CD4-positive, alpha-beta T cell treated with Interleukin-4 for 4 hours (primary cell): ENCODE measurements at places on chromosomes 6 and 20.

GRCh38 chr6:137473598-137473997 lies 20.6 kb downstream of the OLIG3 start:
- no peak for DNase-seq

- DNase-seq = peak; percentile 10
These were observed 56.3 kb upstream of the CD93 start for GRCh38 chr20:23142162-23143050.

DNA sequence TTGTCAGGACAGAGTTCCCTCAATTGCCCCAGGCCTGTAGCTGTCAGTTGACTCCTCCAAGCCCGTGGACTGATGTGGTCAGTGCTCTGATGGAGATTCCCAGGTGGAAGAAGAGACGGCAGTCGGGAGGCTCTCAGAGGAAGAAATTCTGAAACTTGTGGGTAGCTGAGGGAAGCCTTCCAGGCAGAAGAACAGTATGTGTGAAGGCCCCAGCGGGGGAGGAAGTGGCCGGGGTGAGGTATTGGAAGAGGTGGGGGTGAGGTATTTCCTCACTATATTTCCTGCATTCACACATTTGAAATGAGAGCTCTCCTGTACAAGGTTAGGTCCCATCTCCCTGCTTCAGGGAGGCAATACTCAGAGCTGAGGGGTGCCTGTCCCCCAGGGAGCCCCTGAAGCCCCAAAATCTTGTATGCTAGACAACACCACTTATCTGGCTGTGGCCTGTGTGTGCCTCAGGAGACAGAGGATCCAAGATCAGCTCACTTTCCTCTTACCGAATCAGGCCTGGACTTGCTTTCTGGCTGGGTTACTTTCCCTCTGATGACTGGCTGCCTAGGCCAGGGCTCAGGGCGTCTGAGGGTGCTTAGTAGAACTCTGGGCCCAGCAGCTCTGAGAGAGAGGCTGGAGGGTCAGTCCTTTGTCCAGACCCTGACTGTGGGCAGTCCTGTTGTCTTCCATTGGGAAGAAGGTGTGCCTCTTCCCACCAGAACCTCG lies 49.3 kb upstream of the MYL9 start:
- peak; percentile 65 for DNase-seq

DNA sequence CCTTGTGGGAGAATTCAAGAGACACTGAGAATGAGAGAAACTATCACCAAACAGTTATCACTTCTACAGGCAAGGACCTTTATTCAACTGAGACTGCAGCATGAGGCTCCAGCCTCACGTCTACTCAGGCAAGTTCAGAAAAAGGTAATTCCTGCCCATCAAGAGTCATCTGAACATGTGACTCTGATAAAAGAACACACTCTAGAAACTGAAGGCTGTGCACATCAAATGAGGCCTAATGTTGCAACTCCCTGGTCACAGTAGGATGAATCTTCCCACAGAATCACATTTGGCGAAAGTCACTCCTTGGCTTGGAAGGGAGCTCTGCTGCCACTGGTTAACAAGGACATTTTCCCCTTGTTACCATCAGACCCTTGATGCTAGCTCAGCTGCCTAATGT lies 71.2 kb upstream of the EMILIN3 start:
- DNase-seq = no peak

- no peak for DNase-seq
These were observed 32.8 kb downstream of the RAMACL start for GRCh38 chr6:166553563-166554271.

GRCh38 chr6:101458826-101459225 lies 65.3 kb downstream of the GRIK2 start:
- DNase-seq = no peak

- no peak for DNase-seq
These were observed 132.7 kb upstream of the SLC24A3 start for GRCh38 chr20:19079536-19080299.

DNA sequence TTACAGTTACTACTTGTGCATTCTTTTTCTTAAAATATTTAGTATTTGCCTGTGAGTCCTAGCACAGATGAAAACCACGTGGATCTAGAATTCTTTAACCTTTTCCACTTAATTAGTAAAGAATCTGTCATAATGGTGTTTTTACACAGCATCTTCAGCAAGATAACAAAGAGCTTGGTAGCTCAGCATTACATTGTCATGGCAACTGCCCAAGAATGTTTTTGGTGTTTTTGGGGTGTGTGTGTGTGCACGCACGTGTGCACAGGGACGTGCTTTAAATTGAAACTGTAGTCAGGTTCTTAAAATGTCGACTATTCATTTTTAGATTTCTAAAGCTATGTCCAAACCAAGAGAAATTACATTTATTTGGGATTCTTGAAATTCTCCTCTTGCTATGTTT lies 108.0 kb downstream of the FIG4 start:
- DNase-seq = no peak

GRCh38 chr6:151087861-151088598 lies 151.7 kb upstream of the AKAP12 start:
- no peak for DNase-seq

GRCh38 chr6:54106727-54107126 lies 4.5 kb upstream of the MLIP start:
- no peak for DNase-seq

- DNase-seq = no peak
These were observed 85.6 kb upstream of the KHDRBS2 start for GRCh38 chr6:62371453-62372210.

DNA sequence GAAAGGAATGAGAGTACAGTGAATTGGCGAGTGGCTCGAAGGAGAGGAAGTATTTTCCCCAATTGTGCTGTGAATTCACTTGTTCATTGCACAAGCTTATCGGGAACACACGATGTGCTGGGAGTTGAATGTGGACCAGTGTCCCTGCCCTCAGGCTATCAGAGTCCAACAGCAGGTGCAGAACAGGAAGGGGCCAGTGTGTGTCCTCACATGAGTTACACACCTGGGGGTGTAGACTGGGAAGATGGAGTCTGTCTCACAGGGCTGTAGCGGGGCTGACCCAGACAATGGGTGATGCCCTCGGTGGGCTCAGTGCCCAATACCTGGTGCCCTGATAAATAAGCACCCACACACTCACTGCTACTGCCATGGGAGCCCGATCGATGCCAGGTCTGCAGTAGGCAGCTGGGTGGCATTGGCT lies 14.4 kb downstream of the DUSP22 start:
- DNase-seq = no peak

DNA sequence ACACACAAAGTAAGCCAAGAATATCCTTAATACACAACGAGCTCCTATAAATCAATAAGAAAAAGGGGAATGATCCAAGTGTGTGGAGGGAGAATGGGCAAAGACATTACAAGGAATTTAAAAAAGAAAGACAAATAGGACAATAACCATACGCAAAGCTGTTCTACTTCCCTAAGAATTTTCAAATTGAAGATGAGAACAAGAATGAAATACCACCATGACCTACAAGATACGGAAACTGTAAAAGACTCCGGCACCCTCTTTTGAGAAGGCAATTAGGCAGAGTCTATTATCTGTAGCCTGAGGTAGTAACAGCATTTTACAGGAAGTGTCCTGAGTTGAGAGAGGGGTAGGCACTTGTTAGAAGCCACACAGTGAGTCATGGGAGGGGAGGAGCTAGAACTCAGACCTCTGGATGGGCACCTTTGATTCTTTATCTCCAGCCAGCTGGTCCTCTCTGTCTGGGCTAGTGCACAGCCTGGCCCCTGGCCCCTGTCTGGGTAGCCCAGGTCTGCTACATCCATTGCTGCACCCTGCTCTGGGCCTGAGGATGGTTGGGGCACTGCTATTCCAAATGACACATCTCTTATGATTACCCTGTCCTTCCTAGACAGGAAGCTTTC lies 15.3 kb downstream of the RSPO4 start:
- no peak for DNase-seq

GRCh38 chr6:125480571-125480970 lies 178.8 kb upstream of the HDDC2 start:
- DNase-seq = no peak

- peak; percentile 49 for DNase-seq
These were observed 175.6 kb upstream of the PDE7B start for GRCh38 chr6:135675862-135676261.

DNA sequence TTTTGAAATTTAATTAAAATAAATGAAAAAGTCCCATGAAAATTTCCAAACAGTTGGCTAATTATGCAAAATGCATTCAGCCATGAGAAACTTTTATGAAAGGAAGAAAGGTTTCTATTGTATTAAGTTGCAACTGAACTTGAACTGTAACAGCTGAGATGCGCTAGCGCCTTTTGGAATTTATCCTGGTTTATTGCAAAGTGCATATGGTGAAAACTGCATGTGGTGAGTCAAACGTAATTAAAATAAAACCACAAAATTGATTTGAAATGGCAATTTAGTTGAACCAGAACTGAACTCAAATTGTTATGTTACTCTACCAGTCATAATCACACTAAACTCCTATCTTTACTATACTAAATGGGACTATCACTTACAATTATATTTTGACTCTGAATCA lies 46.4 kb upstream of the COL21A1 start:
- no peak for DNase-seq

GRCh38 chr6:46221222-46221793 lies 50.5 kb upstream of the ENPP5 start:
- DNase-seq = peak; percentile 22

GRCh38 chr6:155080881-155081845 lies 86.0 kb downstream of the TIAM2 start:
- no peak for DNase-seq

DNA sequence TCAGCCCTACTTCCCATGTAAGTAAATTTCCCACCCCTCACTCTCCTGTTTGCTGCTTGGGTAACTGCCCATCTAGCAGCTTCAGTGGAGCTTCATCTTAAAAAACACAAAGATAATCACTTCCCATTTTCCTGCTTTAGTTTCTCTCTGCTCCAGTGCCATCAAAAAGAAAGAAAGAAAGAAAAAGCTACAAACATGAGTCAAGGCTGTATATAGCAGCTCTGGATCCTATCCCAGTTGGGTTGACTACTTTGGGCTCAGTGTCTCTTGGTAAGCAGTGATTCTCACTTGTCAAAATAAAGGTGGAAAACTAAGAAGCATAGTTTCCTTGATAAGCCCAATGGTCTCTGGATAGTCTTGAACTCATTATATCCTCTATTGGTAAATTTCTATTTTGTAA lies 48.7 kb upstream of the SRPK1 start:
- DNase-seq = no peak

DNA sequence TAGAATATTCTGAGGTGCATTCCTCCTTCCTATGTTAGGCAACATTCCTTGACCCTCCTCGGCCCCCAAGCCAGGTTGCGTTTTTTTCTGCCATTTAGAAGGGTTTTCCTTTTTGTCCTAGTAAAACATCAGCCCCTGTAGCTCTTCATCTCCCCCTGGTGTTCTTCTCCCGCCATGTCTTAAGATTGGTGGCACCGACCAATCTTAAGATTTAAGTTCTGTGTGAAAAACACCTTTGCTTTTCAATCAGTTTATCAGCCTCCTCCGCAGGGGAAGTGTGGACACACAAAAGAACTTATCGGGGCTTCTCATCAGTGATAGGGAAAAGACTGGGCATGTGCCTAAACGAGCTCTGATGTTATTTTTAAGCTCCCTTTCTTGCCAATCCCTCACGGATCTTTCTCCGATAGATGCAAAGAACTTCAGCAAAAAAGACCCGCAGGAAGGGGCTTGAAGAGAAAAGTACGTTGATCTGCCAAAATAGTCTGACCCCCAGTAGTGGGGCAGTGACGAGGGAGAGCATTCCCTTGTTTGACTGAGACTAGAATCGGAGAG lies 719 bp upstream of the EDN1 start:
- peak; percentile 43 for DNase-seq

- no peak for DNase-seq
These were observed 38.4 kb upstream of the SLC22A16 start for GRCh38 chr6:110514818-110515217.

GRCh38 chr6:144305985-144306384 lies 20.9 kb downstream of the UTRN start:
- peak; percentile 42 for DNase-seq

GRCh38 chr6:84618046-84618752 lies 146.2 kb downstream of the TBX18 start:
- no peak for DNase-seq

- DNase-seq = no peak
These were observed 9.6 kb downstream of the BTNL2 start for GRCh38 chr6:32397252-32397920.

GRCh38 chr6:11919771-11920440 lies 92.2 kb upstream of the HIVEP1 start:
- DNase-seq = no peak

DNA sequence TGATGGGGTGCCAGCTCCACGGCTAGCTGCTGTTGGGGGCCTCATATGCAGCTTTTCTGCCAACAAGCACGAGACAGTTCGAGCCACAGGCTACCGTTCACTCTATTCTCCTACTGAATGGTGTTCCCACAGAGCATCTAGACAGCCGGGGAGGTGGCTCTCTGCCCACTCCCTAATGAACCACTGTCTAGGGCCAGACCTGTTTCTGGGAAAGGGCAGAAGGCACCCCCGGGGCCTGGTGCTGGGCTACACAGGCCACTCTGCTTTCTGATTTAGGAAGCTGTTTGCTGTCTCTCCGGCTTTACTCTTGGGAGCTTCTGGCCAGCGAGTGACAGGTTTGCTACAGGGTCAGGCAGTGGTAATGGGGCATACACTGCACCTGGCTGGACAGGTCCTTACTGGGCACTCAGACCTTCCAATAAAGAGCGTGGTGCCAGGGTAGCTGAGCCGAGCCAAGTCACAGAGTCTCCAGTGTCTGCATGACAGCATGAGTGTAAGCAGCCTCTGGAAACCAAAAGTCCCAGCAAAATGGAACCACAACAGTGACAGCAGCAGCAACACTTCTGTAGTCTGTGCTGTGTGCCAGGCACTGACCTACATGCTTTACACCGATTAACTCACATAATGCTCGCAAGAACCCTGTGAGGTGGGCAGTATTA lies 8.4 kb downstream of the CCDC167 start:
- DNase-seq = no peak

GRCh38 chr20:7308163-7308562 lies 540.7 kb downstream of the BMP2 start:
- no peak for DNase-seq

- DNase-seq = no peak
These were observed 150.7 kb downstream of the DTNBP1 start for GRCh38 chr6:15512126-15512525.

- DNase-seq = no peak
These were observed 7.0 kb downstream of the EMILIN3 start for GRCh38 chr20:41359541-41360011.

DNA sequence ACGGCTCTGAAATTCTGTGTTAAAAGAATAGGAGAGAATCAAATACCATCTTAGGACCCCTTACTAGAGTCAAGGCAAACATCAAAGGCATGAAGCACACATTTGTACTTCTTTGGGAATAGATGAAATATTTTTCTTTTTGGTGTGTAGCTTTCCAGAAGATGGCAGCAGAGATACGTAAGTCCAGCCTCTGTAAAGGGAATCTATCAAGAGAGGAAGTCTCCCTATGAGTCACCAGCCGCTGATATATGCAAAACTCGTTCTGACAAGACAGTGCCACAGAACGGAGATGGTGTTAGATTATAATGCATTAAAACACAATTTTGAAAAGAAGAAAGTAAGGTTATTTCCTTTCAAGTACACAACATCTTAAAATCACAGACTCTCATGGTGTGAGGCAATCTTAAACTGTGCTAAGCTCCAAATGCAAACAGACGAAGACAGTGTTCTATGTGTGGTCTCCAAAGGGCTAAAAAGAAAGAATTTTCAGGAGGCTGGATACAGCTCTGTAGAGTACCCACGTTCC lies 120.0 kb upstream of the AGPAT4 start:
- peak; percentile 80 for DNase-seq

GRCh38 chr20:23658989-23659609 lies 21.3 kb upstream of the CST3 start:
- no peak for DNase-seq
